Neural crest cell (in vitro differentiated cells): ENCODE measurements at places on chromosomes 11 and 22. TPM values are rescaled to one million over a fixed set of nuclear protein-coding genes. Genes with fewer than 3 reads are reported as not detected.

- no peak for DNase-seq
These were observed 311.8 kb downstream of the SBF2 start for GRCh38 chr11:9982127-9982795.

- no peak for DNase-seq
These were observed 128.0 kb downstream of the MICAL2 start for GRCh38 chr11:12238420-12238819.

GRCh38 chr11:57358543-57358961 lies 20.4 kb downstream of the P2RX3 start:
- DNase-seq, result no peak

DNA sequence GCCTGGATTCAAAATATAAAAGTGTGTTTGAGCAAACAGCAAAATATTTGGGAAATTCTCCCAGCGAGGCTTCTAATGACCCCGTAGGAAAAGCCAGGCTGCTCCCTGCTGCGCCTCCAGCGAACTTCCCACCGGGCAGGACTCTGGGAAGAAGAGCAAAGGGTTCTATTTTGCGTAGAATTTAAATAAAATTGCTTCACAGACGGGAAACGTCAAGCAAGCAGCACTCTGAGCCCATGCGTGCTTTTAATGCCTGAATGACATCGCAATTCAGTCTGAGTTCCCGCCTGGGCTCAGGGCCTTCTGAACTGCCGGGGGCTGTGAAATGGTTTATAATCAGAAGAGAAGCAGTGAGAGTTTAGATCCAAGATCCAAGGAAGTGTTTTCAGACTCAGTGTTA lies 775.1 kb downstream of the BRD1 start:
- DNase-seq, result no peak

Gene ANKK1
- 0.09 TPM in 1 of 2 replicates, not detected in the other for total RNA-seq

- DNase-seq, result no peak
These were observed 40.9 kb upstream of the ANO1 start for GRCh38 chr11:70036971-70037882.

GRCh38 chr11:11478687-11479086 lies 125.6 kb upstream of the CSNK2A3 start:
- no peak for DNase-seq

Gene MYO7A
- 2.1 and 2.5 TPM in 2 replicates for total RNA-seq

DNA sequence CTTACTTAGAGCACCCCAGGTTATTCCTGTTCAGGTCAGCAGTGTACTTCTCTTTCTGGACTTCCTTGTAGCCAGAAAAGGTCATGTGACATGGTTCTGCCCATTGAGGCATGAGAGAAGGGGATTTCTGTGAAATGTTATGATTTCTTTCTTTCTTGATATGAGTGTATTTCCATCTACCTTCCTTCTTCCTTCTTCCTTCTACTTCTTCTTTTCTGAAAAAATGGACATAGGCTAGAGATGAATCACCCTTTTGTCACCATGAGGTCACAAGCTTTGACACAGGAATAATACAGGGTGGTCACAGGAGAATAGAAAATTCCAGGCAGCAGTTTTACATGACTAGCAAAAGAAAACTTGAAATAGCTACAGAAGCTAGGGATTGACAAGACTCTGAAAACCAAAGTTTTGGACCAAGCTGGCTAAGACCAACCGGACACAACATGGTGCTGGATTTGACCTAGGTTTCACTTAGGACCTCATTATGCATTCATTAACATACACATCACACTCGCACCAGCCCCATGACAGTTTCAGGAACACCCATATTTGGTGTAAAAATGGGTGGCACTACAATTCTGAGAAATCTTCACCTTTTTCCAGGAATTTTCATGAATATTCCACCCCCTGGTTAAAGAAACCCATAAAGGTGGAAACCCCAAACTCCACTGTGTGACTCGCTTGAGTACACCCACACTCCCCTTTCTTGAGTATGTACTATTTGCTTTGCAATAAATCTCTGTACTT lies 21.2 kb upstream of the MAP6 start:
- no peak for DNase-seq

GRCh38 chr11:27721264-27722116 lies 21.2 kb upstream of the BDNF start:
- DNase-seq, result no peak

Gene ADAMTS15
- total RNA-seq, result 7.5 and 7.7 TPM in 2 replicates

Gene RFPL1
- total RNA-seq, result not detected in 2 replicates

DNA sequence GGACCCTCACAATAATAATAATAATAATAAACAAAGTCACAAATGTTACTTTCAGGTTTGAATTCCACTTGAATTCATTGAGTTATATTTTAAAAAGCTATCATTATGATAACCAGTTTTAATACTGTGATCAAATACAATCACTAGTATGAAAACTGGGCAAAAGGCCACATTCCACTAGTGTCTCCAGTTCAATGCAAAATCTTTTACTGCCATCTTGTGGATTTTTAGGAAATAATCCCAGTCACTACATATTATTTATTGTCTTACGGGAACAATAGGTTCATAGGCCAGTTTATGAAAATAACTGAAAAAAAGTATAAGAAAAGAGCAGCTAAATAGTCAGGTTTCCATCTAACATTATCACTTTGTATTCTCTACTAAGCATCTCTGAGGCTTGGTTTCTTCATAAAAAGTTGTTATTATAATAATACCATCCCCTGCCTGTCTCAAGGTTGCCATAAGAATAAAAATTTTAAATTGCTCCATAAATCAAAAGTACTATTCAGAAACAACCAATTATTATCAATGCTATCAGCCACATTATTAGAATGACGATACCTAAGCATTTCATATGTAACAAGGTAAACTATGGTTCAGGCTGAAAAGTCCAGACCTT lies 533.9 kb upstream of the CCDC90B start:
- DNase-seq, result no peak

GRCh38 chr22:44175676-44176075 lies 5.0 kb upstream of the PARVG start:
- no peak for DNase-seq

GRCh38 chr22:33812360-33812977 lies 107.8 kb downstream of the LARGE1 start:
- no peak for DNase-seq

DNA sequence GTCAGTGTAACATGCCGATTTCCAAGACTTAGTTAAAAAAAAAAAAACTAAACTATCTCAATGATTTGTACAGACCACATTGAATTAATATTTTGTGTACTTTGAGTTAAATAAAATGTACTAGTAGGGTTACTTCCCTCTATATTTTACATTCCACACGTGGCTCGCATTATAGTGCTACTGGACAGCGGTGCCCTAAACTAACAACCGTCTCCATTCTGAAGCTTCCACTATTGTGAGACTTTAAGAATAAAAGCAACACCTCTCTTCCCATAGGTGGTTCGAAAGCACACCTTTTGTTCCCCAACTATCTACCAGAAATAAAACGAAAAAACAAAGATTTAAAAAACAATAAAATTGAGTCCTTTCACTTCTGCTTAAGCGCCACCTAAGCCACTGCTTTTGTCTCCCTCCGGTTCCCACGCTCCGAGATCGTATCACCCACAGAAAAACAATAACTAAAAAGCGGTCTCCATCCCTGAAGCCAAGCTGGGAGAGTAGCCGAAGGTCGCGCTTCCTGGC lies 380 bp upstream of the TTC17 start:
- DNase-seq, result no peak

Gene CNGA4
- 0.16 TPM in 1 of 2 replicates, not detected in the other for total RNA-seq

- no peak for DNase-seq
These were observed 206.3 kb downstream of the DDX10 start for GRCh38 chr11:108871152-108871551.

- peak; percentile 20 for DNase-seq
These were observed 116.4 kb downstream of the TYR start for GRCh38 chr11:89293965-89294679.

Gene TRIM48
- not detected in 2 replicates for total RNA-seq

Gene CNIH2
- 44.6 and 46.0 TPM in 2 replicates for total RNA-seq
